CD4-positive, alpha-beta T cell treated with Interleukin-12 subunit alpha and Interleukin-12 subunit beta, for 1 hour (primary cell): ENCODE measurements at places on chromosomes 5 and 9.

- DNase-seq, result peak; percentile 37
These were observed 553 bp downstream of the MAP3K1 start for GRCh38 chr5:56815658-56816545.

DNA sequence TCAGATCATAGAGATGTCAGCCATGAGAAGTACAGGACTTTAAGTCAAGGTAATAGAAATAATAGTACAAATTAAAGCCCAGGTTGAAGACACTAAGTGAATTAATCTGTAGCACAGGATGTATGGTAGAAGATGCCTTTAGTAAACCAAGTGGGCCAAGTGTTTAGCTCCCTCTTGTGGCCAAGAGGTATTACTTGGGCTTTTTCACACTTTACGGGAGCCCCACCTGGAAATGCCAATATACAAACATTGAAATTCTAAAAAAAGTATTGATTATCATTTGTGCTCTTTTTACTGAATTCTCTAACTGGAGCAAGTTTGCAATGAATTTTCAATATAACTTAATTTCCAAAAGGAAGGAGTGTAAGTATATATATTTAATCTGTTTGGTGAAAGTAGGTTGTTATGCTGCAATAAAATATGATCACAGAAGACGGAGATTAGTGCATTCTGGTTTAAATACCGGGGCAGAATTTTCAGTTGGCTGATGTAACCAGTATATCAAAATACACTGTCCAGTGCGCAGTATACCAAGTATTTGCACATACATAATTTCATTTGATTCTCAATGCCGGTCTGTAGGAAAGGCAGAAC lies 84.7 kb downstream of the PARP8 start:
- DNase-seq, result peak; percentile 79

- DNase-seq, result no peak
These were observed 66.2 kb downstream of the WNK2 start for GRCh38 chr9:93250185-93250584.

GRCh38 chr9:133731876-133732638 lies 6.1 kb downstream of the SARDH start:
- no peak for DNase-seq

GRCh38 chr5:134189031-134189430 lies 12.3 kb upstream of the SKP1 start:
- DNase-seq, result no peak

DNA sequence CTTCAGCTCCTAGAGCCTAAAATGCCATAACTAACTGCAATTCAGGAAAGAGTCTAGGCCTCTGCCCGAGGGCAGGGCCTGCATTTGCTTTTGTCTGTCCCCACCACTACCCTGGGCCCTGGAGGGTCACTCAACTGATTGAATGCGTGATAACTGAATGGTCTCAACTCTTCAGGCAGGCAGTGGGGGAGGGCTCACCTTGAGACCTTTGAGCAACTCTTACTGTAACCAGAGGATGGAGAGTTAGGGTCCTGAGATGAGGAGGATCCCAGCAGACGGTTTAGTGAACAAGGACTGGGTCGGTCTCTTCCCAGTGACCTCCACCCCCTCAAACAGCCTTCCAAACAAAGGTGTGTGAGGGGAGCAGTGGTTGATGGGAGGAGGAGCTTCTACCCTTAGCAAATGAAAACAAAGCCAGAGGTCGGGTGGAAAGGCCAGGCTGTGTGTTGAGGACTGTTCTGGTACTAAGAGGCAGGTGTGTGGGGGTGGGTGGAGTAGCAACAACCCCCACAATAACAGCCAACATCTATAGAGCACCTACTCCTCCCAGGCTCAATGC lies 59.4 kb downstream of the CXXC5 start:
- no peak for DNase-seq

DNA sequence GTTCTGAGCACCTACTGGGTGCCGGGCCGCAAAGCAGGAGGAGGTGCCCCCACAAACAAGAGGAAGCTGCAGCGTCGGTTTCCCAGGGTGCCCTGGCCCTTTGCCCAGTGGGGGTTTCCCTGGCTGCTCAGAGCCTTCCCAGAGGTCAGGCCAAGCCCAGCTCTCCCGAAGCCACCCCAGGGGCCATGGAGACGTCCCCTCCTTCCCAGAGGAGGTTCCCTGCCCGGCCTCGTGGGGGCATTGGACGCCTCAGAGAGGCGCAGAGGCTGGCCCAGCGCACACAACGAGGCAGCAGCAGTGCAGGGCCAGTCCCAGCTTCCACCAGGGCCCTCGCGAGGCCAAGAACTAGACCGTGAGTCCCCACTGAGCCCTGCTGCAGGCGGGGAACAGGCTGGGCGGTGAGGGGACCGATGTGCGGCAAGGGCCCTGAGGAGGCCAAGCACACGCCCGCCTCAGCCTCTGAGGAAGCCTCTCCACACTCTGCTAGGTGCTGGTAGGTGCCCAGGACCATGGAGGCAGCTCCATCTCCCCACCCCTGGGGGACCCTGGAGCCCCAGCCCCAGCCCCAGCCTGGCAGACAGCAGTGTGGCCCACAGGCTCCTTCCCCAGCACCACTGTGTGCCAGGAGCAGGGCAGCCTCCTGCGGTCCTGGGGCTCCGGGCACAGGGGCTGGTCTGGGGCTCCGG lies 7.0 kb downstream of the DIPK1B start:
- peak; percentile 32 for DNase-seq

GRCh38 chr5:142819825-142820224 lies 49.6 kb downstream of the ARHGAP26 start:
- no peak for DNase-seq

- no peak for DNase-seq
These were observed 408.4 kb downstream of the SPOCK1 start for GRCh38 chr5:137090721-137091120.

GRCh38 chr9:89550346-89550927 lies 52.5 kb upstream of the SEMA4D start:
- no peak for DNase-seq

- DNase-seq, result no peak
These were observed 74.7 kb downstream of the HAPLN1 start for GRCh38 chr5:83645936-83646335.

DNA sequence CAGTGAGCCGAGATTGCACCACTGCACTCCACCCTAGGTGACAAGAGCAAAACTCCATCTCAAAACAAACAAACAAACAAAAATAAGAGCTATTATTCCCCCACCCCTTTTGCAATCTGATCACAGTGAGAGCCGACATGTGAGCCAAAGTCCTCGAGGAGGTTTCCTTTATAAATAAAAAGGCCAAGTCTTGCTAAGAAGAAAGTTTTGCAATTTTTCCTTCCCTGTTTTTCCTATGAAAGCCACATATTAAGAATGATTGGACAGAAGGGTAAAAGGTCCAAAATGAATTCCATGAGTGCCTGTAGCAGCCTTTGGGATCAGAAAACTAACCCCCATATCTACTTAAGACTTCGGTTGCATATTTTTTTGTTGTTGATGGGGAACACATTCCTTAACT lies 179.7 kb downstream of the TSSK1B start:
- DNase-seq, result no peak
